Muscle of back (tissue), 13 donors: ENCODE measurements at places on chromosomes 6 and 20. TPM values are rescaled to one million over a fixed set of nuclear protein-coding genes. Genes with fewer than 3 reads are reported as not detected.

The COL19A1 gene
- polyA plus RNA-seq = 2.8 TPM

The SPATA25 gene
- polyA plus RNA-seq = 7.7 TPM

The NRSN1 gene
- polyA plus RNA-seq = not detected

The LGSN gene
- not detected for polyA plus RNA-seq

The TRIM31 gene
- not detected for polyA plus RNA-seq

The SYNGAP1 gene
- polyA plus RNA-seq = 19.1 TPM

The CCM2L gene
- 6.3 TPM for polyA plus RNA-seq

The CDH22 gene
- polyA plus RNA-seq = 0.72 TPM

DNA sequence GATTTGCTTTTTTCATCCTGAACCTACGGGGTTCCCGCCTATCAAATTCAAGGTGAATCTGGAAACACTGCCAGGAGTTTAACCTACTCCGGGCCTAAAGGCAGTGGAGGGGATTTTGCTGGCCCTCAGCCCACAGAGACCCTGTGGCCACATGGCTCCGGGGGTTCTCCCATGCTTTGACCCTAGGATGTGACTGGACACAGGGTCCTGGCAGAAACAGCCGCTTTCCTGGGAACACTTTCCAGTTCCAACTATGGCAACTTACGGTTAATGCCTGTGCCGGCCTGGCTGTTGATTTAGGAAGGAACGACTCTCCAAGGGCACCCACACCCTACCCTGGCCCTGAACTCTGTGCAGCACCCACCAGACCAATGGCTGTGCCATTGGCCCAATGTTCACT lies 141.7 kb upstream of the RPS6KA2 start:
- DNase-seq = no peak

DNA sequence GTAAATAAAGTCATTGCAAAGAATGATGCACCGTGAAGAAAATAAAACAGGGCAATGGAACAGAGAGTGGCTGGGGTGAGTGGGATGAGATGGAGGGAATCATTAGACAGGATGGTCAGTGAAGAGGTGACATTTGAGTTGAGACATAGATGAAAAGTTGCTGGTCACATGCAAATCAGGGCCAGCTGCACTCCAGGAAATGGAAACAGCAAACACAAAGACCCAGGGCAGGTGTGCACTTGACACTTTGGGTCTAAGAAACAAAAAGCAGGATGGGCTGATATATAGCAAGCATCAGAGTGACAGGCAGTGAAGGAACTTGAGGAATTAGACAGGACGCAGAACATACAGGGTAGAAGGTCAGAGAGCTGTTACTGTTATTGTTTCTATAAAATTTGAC lies 171.5 kb upstream of the RIPOR2 start:
- DNase-seq = no peak

DNA sequence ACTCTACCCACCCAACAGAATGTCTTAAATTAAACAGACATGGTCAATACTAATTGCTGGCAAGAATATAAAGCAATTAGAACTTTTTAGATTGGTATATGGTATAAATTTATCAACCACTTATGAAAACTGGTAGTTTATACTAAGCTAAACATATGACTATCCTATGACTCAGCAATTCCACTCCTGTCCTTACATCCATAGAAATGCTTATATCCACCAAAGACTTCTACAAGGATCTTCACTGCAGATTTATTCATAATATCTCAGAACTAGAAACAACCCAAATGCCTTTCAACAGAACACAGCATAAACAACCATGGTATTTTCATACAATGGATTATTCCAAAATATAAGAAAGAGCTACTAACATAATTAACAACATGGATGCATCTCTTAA lies 4.6 kb downstream of the ZNF184 start:
- DNase-seq = no peak

GRCh38 chr20:6014017-6014416 lies 39.8 kb downstream of the LRRN4 start:
- no peak for DNase-seq

DNA sequence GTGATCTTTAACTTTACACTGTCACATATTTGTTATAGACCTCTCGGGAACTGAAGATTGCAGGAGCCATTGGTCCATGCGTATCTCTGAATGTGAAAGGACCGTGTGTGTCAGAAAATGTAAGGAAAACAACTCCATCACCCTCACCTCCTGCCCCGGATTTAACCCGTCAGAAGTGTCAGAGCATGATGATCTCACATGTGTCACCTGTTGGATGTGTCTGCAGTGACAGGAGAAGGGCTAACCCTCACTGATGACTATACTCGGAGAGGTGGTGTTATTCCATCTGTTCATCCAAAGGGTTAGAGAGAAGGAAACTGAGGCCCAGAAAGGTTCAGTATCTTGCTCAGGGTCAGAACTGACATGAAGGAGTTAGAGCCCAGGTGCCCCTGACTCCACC lies 24.9 kb downstream of the SEC23B start:
- no peak for DNase-seq

GRCh38 chr6:42569102-42570028 lies 5.5 kb downstream of the UBR2 start:
- no peak for DNase-seq

GRCh38 chr20:63236116-63236837 lies 572 bp downstream of the BIRC7 start:
- DNase-seq = no peak

DNA sequence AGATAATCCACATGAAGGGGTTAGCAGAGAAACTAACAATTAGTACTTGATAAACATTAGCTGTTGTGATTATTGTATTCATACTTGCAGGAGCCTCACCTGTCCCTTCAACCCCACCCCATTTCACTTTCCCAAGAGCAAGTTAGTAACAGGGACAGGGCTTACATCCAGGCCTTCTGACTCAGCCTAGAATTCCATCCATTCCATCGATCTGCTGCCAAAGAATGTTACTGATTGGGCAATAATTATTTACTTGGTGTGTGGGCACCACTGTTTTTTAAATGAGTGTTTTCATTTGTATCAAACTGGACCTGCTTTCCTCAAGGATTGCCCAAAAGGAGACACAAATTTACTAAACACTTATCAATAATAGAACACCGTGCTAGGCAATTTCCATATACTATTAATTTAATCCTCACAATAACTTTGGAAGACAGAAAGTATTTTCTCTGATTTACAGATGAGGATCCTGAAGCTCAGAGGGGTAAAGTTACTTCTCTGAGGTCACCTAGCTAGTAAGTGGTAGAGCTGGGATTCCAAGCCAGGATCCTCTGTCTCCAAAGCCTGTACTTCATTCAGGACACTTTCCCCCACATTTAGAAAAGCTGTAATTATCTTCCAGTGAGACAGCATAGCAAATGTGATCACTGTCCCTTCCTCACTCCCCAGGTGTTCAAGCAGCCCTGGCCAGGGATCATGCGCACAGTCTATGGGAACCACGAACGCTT lies 32.8 kb downstream of the GSS start:
- DNase-seq = no peak

- DNase-seq = no peak
Measured at GRCh38 chr6:57108691-57109090, 18.7 kb downstream of the ZNF451 start.

GRCh38 chr6:130760006-130760405 lies 67.2 kb upstream of the SMLR1 start:
- no peak for DNase-seq

DNA sequence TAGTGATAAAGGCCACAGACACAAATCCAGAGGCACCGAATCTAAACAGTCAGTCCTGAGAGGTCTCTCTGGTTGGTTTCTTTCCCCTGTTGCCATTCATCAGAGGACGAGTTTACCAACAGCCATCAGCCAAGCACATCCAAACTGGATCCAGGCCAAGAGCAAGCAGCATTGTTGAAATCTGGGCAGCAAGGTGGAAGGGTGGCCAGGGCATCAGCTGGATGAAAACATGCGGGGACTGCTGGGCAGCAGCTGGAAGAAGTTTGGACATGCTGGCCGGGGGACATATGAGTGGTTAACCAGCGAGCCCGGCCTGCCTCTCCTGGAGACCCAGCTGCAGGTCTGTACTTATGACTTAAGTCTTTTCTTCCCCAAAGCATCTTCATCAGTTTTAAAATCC lies at the start of gene SMIM28:
TSS of gene SMIM28 (plus strand) at position 62 of the 400 bp plus-strand sequence. CDS start at position 230, 168 bp downstream.
- no peak for DNase-seq

- peak; percentile 44 for DNase-seq
Measured at GRCh38 chr6:153023977-153024708, 21.6 kb upstream of the MTRF1L start.

DNA sequence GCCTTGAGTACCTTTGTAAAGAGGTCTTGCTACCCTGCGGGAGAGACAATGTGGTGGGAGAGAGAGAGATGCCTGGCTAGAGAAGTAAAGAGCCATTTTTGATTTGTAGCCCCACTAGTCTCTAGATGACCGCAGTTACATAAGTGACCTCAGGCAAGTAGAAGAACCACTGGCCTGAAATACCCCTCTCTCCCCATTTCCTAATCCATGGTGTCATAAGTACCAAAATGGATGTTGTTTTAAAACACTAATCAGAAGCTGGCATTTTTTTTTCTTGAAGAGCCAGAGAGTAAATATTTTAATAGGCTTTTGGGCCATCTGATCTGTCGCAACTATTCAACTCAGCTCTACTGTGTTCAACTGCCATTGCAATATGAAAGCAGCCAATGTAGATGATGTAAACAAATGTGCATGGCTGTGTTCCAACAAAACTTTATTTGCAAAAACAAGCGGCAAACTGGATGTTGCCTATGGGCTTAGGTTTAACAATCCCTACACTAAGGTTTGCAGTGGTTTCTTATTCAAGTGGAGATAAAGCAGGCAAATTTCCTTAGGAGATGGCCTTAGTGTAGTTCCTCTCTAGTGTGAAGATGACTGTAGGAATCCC lies 36.5 kb downstream of the RARS2 start:
- DNase-seq = no peak

GRCh38 chr6:44129841-44130322 lies 2.5 kb downstream of the TMEM63B start:
- no peak for DNase-seq

GRCh38 chr6:49979584-49979983 lies 10.2 kb upstream of the DEFB113 start:
- no peak for DNase-seq

DNA sequence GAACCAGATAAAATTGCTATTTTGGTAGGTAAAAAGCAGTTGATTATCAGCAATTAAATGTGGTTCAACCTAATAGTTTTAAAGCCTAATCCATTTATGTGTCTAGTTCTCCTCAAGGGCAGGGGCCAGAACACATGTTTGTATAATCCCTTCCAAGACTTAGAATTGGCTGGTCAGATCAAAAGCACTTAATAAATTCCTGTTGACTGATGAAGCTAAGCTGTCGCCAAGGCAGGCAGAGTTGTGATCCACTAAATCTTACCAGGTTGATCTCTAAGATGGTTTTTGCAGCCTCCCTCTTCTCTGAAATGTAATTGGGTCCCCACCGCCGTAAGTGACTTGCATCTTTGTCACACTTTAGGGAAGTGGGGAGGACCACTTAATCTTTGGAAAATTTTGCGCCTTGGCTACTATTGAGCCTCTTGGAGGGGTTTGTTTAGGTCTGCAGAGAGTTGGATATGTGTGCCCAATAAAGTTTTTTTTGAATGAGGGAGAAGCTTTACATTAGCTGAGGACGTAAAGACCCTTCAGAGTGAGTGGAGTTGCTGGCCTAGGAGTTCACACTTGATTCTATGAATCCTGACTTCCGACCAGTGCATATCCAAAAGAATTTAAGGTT lies 65.9 kb downstream of the PHF20 start:
- no peak for DNase-seq

GRCh38 chr20:49268600-49269365 lies 9.1 kb downstream of the ZNFX1 start:
- no peak for DNase-seq

GRCh38 chr20:42714298-42715141 lies 475.2 kb downstream of the PTPRT start:
- no peak for DNase-seq

- DNase-seq = no peak
Measured at GRCh38 chr6:28446818-28447511, 3.7 kb upstream of the ZSCAN23 start.

DNA sequence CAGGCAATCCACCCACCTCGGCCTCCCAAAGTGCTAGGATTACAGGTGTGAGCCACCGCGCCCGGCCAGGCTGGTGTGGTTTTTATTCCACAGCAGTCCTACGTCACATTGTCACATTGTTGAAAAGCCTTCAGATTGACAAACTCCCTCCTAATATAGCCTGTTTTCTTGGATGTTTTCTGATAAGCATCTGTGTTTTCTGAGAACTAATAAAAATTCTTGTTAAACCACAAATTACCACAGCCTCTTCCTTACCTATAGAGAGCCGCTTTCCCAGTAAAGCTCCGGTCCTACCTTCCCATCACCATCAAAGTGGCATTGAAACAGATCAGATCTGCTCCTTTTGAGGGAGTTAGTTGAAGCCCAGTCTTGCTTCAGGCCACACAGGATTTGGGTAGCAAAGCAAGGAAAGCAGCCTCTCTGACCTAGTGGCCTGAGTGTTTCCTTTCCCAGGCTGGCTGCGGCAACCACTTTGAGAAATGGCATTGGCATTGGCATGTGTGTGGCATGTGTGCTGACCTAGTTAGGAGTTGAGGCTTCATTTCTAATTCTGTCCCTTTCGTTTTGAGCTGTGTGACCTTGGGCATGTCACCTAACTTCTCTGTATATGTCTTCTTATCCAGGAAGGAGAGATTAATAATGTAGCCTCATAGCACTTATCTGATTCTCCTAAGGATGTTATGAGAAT lies 1.7 kb upstream of the PKIG start:
- no peak for DNase-seq

- DNase-seq = peak; percentile 41
Measured at GRCh38 chr20:35991142-35991771, 22.9 kb downstream of the CNBD2 start.

DNA sequence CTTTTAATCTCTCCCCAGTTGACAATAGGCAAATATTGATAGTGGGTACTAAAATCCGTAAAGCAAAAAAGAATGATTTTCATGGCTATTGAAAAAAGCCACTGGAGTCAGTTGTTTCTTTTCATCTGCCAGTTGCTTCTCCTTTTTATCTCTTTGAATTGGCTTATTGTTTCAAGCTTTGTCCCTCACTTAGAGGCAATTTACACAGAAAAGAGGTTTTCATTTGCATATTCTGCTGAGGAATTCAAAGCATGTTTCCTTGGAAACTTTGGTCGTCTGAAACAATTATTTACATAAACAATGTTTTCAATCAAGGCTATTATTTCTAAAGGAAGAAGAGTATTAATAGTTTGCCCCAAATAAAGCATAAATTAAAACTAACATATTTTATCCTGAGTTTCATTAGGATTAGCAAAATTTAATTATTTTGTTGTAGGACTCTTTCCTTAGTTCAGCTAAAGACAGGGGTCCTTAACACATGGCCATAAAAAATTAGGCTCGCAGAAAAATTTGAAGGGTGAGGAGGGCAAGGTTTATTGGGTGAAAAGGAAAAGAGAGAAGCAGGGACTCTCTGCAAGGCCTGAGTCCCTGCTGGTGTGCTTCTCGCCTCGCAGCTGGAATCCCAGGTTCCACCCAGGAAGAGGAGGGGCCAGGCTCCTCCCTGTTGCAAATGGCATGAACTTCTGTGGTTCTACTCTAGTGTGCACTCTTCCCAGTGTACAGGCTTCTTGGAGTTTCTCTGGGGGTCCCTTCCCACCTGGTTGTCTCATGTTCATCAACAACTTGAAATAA lies 138.8 kb upstream of the LAMA2 start:
- DNase-seq = no peak

DNA sequence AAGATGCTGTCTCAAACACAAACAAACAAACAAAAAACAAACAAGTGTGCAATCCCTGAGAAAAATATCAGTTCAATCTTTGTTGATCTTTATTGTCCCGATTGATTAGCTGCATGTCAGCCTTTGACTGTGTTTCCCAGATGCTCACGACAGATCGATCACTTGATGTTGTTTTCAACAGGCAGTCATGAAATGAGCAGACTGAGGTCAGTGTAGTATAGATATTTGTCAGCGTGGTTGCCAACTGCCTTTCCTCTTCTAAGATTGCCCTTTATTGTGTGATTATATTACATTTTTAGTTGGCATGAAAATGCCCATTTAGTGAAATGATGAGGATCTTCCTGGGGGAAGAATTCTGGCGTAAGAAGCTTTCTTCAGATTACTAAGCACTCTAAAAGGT lies 25.6 kb downstream of the UTRN start:
- no peak for DNase-seq
